Progenitor cell of endocrine pancreas (in vitro differentiated cells): ENCODE measurements at places on chromosomes 7 and 10. TPM values are rescaled to one million over a fixed set of nuclear protein-coding genes. Genes with fewer than 3 reads are reported as not detected.

DNA sequence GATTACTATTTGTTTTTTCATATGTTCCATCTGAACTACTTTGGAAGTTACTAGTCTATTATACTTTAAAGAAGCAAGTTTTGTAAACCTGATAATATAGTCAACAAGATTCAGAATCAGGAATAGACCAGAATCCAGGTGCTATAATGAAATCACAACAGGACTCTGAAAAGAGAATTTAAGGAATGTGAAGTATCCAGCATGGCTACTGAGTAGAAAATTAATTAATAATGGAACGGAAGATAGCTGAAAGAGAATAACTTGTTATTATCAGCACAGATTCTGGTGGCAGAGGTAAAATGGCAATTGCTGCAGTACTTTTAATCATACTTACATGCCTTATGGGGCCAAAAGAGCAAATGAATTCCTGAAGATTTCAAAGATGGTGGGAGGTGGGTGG lies 43.1 kb upstream of the CHCHD3 start:
- no peak for DNase-seq
- H3K36me3 ChIP-seq = no peaks in the 10 kb centered on the region
- H3K4me3 ChIP-seq = no peak overlapping the region
- H3K4me1 ChIP-seq = peaks cover 1% of the 10 kb centered on the region

- DNase-seq = no peak
- H3K4me1 ChIP-seq = peaks cover 64% of the 10 kb centered on the region
- no peaks in the 10 kb centered on the region for H3K27me3 ChIP-seq
- H3K4me3 ChIP-seq = no peak overlapping the region
- H3K27ac ChIP-seq = peak overlapping the region; percentile 35
- peaks cover 7% of the 10 kb centered on the region for H3K36me3 ChIP-seq
Measured at GRCh38 chr7:139741239-139741638, 36.6 kb downstream of the HIPK2 start.

GRCh38 chr10:52706332-52707070 lies 66.1 kb downstream of the MBL2 start:
- no peak for DNase-seq
- peaks cover 4% of the 10 kb centered on the region for H3K4me1 ChIP-seq
- H3K36me3 ChIP-seq = no peaks in the 10 kb centered on the region
- no peaks in the 10 kb centered on the region for H3K27me3 ChIP-seq
- no peak overlapping the region for H3K4me3 ChIP-seq

- DNase-seq = no peak
- no peak overlapping the region for H3K27ac ChIP-seq
- H3K4me3 ChIP-seq = no peak overlapping the region
- no peaks in the 10 kb centered on the region for H3K4me1 ChIP-seq
- no peaks in the 10 kb centered on the region for H3K36me3 ChIP-seq
Measured at GRCh38 chr10:4704034-4704545, 121.9 kb upstream of the AKR1E2 start.

DNA sequence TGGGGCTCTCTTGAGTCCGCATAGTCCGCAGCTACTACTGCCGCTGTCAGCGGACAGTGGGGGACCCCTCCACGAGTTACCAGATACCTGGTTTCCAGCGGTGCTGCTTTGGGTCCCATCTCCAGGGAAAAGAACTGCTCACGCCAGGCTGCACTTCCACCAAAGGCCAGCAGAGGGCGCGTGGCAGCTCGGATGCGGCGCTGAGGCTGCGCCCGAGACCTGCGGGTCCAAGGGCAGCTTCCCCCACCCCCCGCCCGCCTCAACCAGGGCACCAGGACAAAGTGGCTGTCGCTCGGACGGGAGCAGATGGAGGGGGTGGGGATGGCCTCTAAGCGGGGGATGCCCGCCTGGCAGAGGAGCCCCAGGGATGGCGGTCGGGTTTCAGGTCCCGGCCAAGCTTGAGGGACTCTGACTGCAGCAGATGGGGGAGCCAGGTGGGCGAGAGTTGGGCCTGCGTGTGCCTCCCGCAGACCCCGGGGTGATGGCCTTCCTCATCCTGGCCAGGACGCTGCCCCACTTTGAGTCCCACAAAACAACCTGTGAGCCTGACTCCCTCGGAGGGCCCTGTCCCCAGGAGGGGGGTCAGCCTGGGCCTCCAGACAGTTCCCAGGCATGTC lies 23.8 kb upstream of the ZNF735 start:
- H3K27ac ChIP-seq = no peak overlapping the region
- no peak for DNase-seq
- H3K36me3 ChIP-seq = no peaks in the 10 kb centered on the region

DNA sequence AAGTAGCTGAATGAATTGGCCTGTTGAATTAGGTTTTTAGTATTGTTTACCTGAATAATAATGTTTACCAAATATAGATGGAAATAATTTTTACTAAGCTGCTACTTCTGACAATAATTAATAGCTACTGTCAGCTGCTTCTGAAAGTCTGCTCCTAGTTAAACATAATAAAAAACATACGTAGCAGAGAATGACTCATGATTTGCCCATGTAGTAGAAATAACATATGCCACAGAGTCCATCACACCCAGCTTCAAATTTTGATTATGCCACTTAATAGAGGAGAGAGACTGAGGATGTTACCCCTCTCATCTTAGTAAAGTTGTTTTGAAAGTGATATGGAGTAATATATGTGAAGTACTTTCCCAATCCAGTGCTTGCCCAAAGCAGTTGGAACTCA lies 57.6 kb upstream of the MDFIC start:
- H3K4me1 ChIP-seq = peaks cover 3% of the 10 kb centered on the region
- no peaks in the 10 kb centered on the region for H3K36me3 ChIP-seq
- DNase-seq = no peak
- no peak overlapping the region for H3K4me3 ChIP-seq

Gene ZNF282
- 47.0 and 53.5 TPM in 2 replicates for total RNA-seq
